ENCODE measurements at places on chromosomes 11 and 22.

- peak; percentile 38 for DNase-seq
Measured at GRCh38 chr11:9688716-9689511, 25.0 kb downstream of the SWAP70 start.

DNA sequence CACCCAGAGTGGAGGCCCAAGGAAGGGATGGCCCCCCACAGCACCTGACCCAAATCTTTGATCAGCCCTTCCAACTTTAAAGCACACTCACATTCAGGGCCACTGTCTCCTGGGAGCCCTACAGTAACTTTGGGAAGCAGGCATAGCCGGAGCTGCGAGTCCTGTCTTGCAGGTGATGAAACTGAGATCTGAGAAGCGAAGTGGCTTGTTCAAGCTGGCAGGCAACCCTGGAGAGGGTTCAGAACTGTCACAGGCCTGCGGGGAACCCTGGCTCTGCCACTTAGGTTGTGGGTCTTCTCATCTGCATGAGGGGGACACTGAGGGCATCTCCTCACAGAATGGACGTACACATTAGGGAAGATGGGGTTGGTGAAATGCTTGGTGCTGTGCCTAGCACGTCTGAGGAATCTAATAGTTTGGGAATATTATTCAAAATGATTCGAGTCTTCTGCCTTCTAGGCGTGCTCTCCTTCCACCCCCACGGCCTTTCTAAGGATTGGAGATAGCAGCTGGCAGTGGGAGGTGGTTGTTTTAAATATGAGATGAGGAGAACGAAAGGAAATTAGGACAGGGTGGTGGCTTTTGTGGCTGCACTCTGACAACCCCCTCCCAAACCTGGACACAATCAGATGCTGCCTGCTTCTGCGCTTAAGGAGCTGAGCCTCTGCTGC lies 18.8 kb upstream of the SUN2 start:
- no peak for DNase-seq

DNA sequence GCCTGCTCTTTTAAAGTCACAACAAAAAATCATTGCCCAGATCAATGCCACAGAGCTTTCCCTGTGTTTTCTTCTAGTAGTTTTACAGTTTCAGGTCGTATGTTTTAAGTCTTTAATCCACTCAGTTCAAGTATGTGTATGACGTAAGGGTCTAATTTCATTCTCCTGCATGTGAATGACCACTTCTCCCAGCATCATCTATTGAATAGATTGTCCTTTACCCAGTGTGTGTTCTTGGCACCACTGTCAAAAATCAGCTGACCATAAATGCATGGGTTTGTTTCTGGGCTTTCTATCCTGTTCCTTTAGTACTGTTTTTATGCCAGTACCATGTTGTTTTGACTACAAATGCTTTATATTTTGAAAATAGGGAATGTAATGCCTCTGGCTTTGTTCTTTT lies 28.1 kb downstream of the INTS4 start:
- no peak for DNase-seq

- no peak for DNase-seq
Measured at GRCh38 chr22:49364398-49364797, 463.3 kb downstream of the BRD1 start.

- DNase-seq = no peak
Measured at GRCh38 chr11:60711276-60711675, 11.9 kb downstream of the MS4A8 start.

DNA sequence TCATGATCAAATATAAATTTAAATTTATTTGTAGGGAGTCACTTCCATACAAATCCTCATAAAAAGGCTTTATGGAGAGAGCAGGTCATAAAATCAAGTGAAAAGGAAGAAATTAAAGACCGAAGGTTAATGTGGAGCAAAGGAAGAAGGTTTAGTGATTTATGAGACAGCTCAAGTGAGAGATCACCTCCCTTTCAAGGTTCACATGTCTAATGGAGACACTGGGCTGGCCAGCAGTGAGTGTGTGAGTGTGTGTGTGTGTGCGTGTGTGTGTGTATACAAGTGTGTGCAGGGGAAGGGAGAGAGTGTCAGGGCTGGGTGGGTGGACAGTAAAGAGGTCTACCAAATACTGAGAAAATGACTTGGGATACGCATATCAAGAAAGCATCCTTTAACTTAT lies 251.2 kb downstream of the FAT3 start:
- no peak for DNase-seq

- DNase-seq = no peak
Measured at GRCh38 chr11:108606070-108606469, 12.5 kb upstream of the EXPH5 start.

GRCh38 chr22:44385781-44386180 lies 73.0 kb upstream of the SHISAL1 start:
- DNase-seq = no peak

DNA sequence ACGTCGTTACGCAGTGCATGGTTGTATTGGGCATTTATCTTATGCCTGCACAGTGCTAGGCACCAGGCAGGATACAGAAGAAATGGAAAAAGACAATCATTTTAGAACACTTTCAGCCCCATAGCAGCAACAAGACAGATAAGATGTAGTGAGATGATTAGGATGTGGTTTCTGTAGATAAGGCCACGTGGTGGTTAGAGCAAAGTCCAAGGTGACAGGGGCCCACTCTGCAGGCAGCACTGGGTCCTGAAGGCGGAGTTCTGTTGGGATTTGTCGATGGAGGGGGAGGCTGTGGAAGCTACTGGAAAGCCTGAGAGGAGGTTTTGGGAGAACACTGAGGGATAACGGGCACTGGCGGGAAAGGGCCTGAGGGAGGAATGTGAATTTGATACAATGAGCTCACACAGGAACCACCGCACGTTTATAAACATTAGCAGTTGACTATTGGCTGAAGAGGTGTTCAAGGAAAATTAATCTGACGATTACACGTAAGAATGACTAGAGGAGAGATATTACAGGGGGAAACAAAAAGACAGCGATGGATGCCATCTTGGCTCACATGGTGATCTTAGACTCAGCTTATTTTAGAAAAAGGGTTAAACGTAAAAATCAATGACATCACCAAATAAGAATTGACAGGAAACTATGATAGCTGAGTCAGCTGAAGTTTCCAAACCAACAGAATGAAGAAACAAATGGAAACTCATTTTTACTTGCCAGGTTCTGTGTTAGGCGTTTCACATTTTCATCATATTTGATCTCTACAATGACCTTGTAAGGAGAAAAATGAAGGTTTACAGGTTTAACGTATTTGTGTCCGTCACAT lies 551.0 kb downstream of the OPCML start:
- DNase-seq = no peak

GRCh38 chr22:37171662-37172061 lies 16.4 kb downstream of the C1QTNF6 start:
- no peak for DNase-seq

- no peak for DNase-seq
Measured at GRCh38 chr11:60753309-60753708, 3.4 kb upstream of the MS4A15 start.

DNA sequence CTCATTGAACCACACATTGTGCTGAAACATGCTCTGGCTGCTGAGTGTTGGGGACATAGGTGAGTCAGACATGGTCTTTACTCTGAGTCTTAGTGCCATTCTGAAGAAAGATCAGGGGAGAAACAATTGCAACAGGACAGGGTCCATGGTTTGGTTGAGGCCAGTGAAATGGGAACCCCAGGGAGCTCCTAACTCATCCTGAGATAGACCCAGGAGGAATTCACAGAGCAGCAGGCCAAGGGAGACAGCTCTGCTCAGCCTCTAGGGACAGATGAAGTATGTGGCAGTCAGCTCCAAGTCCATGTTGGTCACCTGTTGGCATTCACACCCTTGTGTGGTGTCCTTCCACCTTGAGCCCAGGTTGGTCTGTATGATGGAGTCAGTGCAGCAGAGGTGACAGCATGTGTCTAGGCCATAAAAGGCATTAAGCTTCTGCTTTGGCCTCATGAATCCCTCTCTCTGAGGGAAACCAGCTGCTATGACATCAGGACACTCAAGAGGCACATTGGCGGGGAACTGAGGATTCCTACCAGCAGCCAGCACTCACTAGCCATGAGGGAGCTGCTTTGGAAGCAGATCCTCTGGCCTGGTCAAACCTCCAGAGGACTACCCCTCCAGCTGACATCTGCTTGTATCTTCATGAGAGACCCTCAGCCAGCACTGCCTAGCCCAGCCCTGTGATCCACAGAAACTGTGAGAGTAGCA lies 50.3 kb upstream of the MYEOV start:
- DNase-seq = no peak

DNA sequence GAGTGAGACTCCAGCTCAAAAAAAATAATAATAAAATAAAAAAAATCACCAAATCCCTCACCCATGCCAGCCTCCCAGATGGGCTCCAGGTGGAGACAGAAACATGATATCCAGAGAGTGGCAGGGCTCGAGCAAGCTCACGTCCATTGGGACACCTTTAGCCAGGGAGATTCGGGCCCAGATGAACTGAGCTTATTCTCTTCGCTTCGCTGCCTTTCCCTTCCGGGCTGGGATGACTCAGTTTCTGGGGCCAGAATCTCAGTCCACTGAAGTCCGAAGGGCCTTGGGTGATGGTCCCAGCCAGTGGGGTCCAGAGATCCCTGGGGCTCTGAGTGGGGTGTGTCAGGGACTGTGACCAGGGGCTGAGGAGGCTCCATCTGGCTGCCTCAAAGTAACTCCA lies 23.0 kb upstream of the MYEOV start:
- DNase-seq = no peak

GRCh38 chr22:28441720-28442263 lies 237.8 kb downstream of the TTC28 start:
- peak; percentile 21 for DNase-seq

DNA sequence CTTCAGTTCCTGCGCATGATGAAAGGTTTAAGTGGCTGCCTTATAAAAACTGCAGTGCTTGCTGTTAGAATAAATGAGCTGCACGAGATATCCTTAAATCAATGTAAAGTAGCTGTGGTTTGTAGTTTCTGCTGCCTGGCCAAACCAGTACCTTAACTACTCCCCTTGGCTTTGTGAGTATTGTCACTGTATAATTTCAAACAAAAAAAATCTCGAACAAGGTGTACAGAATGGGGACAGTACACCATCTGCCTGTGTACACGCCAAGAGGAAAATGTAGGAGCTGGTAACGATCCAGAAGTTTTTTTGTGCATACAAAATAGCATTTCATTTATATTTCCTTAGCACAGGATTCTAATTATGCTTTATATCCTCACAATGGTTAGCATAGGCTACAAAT lies 20.6 kb upstream of the NDUFC2 start:
- no peak for DNase-seq

DNA sequence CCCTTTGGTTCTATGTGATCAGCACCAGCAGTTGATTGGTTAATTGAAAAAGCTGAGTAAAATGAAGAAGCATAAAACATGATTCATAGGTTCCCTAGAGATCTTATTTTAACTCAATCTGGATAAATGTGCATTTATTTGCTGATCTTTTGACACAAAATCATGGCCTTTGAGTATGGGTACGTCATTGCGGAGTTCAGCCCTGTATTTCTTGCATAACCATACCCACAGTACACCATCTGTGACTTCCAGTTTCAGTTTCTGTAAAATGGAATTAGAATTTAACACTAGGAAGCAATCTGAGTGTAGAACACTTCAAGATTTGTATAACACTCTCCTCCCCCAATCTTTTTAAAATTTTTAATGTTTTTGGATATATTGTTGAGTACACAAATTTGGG lies 358.2 kb downstream of the DDX10 start:
- DNase-seq = peak; percentile 26

DNA sequence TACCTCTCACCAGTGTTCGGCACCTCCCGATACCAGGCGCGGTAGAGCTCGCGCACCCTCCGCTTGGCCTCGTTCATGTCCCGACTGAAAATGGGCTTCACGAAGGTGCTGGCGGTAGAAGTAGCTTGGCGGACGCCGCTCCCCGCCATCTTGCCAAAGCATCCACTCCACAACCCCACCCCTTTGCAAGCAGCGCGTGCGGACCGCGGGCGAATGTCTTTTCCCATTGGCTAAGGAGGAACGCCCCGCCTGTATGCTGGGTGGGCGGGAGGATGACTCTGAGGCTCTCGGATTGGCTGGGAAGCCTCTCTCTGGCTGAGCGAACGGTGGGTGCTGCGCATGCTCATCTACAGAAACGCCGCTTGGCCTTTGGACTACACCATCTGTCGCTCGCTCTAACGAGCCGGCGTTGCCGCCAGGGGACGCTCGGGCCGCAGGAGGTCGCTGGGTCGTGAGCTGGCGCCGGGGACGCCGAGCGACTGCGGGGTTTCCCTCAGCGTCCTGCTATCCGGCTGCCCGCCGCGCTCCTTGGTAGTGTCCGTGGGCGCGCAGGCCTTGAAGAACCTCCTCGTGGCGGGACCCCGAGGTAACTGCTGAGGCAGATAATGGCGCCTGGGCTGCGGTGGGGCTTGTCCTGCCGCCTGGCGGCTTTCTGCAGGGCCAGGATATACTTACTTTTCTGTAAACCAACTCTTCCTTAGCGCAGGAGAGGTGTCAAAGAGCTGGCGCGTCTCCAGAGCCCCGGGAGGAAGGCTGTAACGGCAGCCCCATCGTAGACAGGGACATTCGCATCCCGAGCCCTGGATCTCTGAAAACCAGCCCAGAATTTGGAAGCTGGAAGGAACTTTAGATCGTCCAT lies at the start of gene NDUFA6:
NDUFA6 (minus strand) TSS at position 177 of the 859 bp plus-strand sequence; CDS start at position 149, 28 bp downstream.
- DNase-seq = peak; percentile 99

Measured in fibroblast of the conjunctiva (primary cell).